Immature natural killer cell (primary cell): ENCODE measurements at places on chromosomes 4 and X. TPM values are rescaled to one million over a fixed set of nuclear protein-coding genes. Genes with fewer than 3 reads are reported as not detected.

GRCh38 chrX:39958850-39959249 lies 138.9 kb downstream of the BCOR start:
- peaks cover 7% of the 10 kb centered on the region for H3K27me3 ChIP-seq
- H3K36me3 ChIP-seq: no peaks in the 10 kb centered on the region

STIM2 gene
- 19.1 TPM for polyA plus RNA-seq

- DNase-seq: no peak
- H3K27me3 ChIP-seq: peaks cover 5% of the 10 kb centered on the region
- H3K4me3 ChIP-seq: no peak overlapping the region
- H3K36me3 ChIP-seq: no peaks in the 10 kb centered on the region
- H3K27ac ChIP-seq: no peak overlapping the region
- peaks cover 9% of the 10 kb centered on the region for H3K4me1 ChIP-seq
These were observed 115.5 kb downstream of the DCTD start for GRCh38 chr4:182801636-182802035.

KLHL13 gene
- polyA plus RNA-seq: 2.6 TPM

- no peak for DNase-seq
- H3K4me1 ChIP-seq: no peaks in the 10 kb centered on the region
- peaks cover 2% of the 10 kb centered on the region for H3K27me3 ChIP-seq
- peaks cover 4% of the 10 kb centered on the region for H3K36me3 ChIP-seq
- H3K4me3 ChIP-seq: no peak overlapping the region
- H3K27ac ChIP-seq: no peak overlapping the region
These were observed 77.6 kb downstream of the CCKAR start for GRCh38 chr4:26412381-26413372.

GRCh38 chr4:139568206-139568955 lies 12.4 kb upstream of the SETD7 start:
- no peak overlapping the region for H3K4me3 ChIP-seq
- peaks cover 4% of the 10 kb centered on the region for H3K27me3 ChIP-seq
- no peaks in the 10 kb centered on the region for H3K4me1 ChIP-seq
- no peak overlapping the region for H3K27ac ChIP-seq
- no peaks in the 10 kb centered on the region for H3K36me3 ChIP-seq

SULT1B1 gene
- 14.9 TPM for polyA plus RNA-seq

DMD gene
- not detected for polyA plus RNA-seq

FAM9C gene
- not detected for polyA plus RNA-seq

GRCh38 chr4:74635074-74635473 lies 159.2 kb downstream of the BTC start:
- H3K4me1 ChIP-seq: peaks cover 9% of the 10 kb centered on the region
- no peak overlapping the region for H3K4me3 ChIP-seq
- H3K27ac ChIP-seq: no peak overlapping the region
- peaks cover 4% of the 10 kb centered on the region for H3K27me3 ChIP-seq
- DNase-seq: no peak

DNA sequence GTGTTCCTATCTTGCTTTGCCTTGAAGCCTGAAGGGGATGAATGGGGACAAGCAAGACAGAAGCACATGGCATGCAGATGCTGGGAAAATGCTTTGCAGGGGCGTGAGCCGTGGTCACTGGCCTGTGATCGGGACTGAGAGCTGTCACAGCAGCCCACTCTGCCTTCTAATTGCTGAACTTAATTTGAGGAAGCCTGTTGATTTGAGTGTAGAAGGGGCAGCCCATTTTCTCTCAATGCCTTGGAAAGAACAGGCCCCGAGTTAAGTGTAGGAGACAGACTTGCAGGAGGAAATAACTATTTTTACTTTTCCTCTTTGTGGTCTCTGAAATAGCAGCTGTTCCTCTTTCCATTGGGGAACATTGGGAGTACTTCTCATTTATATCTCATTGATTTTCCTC lies 26.1 kb upstream of the TBC1D1 start:
- no peak overlapping the region for H3K4me3 ChIP-seq
- no peaks in the 10 kb centered on the region for H3K27me3 ChIP-seq
- peaks cover 31% of the 10 kb centered on the region for H3K36me3 ChIP-seq

AGTR2 gene
- not detected for polyA plus RNA-seq

DNA sequence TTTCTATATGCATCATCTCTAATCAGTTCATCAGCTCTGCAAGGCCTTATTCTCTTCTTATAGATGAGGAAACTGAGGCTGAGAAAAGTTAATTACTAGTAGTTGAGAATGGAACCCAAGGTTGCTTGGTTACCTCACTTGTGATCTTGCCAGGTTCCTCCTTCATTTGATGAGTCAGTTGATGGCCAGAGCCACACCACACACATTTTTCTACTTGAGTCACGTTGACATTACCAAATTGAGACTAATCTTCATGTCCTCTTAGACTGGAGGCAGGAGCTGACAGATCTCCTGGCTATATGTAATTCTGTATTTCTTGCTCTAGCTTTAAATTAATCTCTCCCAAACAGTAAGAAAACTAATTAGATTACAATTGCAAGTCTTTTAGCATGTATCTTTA lies 428.4 kb downstream of the AFF2 start:
- no peaks in the 10 kb centered on the region for H3K27me3 ChIP-seq
- no peak overlapping the region for H3K4me3 ChIP-seq
- no peak for DNase-seq
- H3K36me3 ChIP-seq: no peaks in the 10 kb centered on the region
- H3K4me1 ChIP-seq: no peaks in the 10 kb centered on the region

SH3RF1 gene
- 1.1 TPM for polyA plus RNA-seq

- no peaks in the 10 kb centered on the region for H3K27me3 ChIP-seq
- no peaks in the 10 kb centered on the region for H3K36me3 ChIP-seq
- H3K4me3 ChIP-seq: no peak overlapping the region
- no peaks in the 10 kb centered on the region for H3K4me1 ChIP-seq
- no peak overlapping the region for H3K27ac ChIP-seq
These were observed 46.0 kb downstream of the UGT2A3 start for GRCh38 chr4:68905598-68905938.

DNA sequence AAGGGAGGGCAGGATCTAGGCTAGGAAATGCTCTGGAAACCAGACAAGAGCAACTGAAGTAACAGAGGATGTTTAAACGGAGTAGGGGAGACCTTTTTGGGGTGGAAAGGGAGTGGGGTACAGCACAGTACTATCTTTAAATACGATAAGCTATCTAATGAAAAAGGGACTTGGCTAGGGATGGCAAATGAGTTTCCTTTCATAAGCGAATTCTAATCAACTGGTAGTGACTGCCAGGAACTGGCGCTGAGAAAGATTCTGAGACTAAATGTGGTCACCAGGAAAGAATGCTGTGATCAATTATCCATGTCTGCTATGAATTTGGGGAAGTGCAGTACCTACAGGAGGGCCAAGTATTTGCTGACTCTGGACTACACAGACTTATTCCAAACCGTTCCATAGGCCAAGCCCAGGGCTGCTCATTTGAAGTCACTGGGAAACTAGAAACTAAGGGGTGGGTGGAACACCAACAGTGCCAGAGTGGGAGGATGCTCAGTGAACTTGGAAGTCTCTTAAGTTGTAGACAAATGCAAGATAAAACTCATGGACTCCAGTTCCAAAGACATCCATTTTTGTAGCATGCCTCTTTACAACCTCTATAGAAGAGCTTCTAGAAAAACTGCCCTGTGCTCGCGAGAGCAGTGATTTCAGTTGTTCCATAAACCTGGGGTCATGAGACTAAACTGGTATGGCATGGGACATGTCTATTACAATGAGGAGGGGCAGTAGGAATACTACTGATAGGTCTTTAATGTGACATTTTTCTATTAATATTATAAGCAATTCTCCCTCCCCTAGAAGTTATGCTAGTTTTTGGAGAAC lies 2.0 kb downstream of the TRAPPC2 start:
- H3K27ac ChIP-seq: peak overlapping the region; percentile 99
- peaks cover 94% of the 10 kb centered on the region for H3K4me1 ChIP-seq
- no peak for DNase-seq
- peak overlapping the region; percentile 98 for H3K4me3 ChIP-seq

DNA sequence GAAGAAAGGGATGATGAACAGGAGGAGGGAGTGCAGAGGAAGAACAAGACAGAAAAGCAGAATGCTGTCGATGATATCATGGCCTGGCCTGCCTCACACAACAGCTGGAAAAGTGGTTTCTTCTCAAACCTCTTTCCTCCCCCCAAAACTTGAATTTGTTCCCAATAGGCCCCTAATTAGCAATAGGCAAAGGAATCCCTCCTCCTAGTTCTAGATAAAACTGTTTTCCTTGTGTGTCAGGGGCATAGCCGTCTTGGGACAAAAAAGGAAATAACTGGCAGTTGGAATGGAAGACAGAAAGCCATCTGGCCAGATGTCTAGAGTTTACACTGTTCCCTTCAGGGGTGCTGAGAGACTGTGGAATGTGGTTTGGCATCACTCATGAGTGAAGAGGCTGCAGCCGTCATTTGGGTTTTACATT lies 177.8 kb upstream of the C1QTNF7 start:
- peaks cover 2% of the 10 kb centered on the region for H3K27me3 ChIP-seq
- H3K4me1 ChIP-seq: no peaks in the 10 kb centered on the region
- no peak overlapping the region for H3K27ac ChIP-seq
- no peak overlapping the region for H3K4me3 ChIP-seq

DNA sequence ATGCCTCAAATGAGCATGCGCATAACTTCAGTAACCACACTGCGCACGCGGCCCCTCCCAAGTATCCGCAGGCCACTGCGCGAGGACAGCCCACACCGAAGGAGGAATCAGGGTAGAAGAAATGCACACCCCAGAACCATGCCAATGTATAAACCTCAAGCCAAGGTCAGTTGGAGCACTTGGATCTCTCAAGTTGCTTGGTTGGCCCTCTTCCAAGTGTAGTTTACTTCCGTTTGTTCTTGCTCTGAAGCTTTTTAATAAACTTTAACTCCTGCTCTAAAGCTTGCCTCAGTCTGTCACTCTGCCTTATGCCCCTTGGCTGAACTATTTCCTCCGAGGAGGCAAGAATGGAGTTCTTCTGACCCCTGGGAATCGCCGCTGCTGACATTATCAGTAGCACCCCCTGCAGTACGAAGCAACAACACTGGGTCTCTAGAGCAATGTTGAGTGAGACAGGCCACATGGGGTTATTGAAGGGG lies 22.0 kb upstream of the SPINK2 start:
- no peak overlapping the region for H3K27ac ChIP-seq
- H3K36me3 ChIP-seq: no peaks in the 10 kb centered on the region

TLR3 gene
- polyA plus RNA-seq: 2.5 TPM

DNA sequence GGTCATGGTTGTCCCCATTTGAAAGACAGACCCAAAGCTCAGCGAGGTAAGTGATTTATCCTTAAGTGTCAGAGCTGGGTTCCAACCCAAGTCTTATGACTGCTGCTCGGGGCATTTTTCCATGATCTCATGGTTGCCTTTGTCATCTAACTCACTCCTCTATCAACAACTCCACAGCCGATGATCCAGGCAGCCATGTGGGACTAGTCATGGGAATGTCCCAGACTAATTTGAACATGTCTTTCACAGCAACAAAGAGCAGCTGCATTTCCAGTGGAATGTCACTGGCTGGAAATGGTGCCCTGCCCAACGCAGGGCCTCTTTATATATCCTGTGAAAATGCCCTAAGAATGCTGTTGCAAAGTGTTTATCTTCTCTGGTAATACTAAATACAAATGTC lies 284.8 kb upstream of the PPARGC1A start:
- DNase-seq: no peak
- no peaks in the 10 kb centered on the region for H3K4me1 ChIP-seq
- H3K27me3 ChIP-seq: peaks cover 9% of the 10 kb centered on the region
- H3K27ac ChIP-seq: no peak overlapping the region
- no peak overlapping the region for H3K4me3 ChIP-seq

GRCh38 chr4:154779362-154779947 lies 1.6 kb upstream of the RBM46 start:
- no peaks in the 10 kb centered on the region for H3K4me1 ChIP-seq
- no peak for DNase-seq
- H3K27ac ChIP-seq: no peak overlapping the region
- H3K4me3 ChIP-seq: no peak overlapping the region

SMIM43 gene
- polyA plus RNA-seq: not detected

DNA sequence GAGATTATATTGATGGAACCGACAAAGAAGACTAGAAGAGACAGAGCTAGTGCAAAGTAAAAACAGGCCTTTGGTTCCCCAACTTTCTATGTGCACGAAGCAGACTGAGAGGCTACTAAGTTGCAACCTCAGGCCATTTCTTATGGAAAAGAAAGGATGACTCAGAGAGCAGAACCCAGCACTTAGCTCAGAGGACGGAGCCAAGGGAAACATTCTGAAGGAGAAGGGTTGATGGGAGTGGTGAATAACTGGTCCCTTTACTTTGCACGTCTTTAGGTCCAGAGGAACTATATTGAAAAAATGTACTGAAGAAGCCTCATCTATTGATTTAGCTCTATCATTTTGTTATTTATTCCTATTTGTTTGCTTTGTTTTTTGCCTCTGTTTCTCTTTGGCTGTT lies 182.1 kb downstream of the CPE start:
- no peaks in the 10 kb centered on the region for H3K27me3 ChIP-seq
- no peak overlapping the region for H3K27ac ChIP-seq
- H3K36me3 ChIP-seq: no peaks in the 10 kb centered on the region
- no peaks in the 10 kb centered on the region for H3K4me1 ChIP-seq

GRCh38 chr4:109996526-109996925 lies 83.8 kb downstream of the EGF start:
- H3K4me3 ChIP-seq: no peak overlapping the region
- H3K27ac ChIP-seq: no peak overlapping the region
- no peaks in the 10 kb centered on the region for H3K4me1 ChIP-seq
- DNase-seq: no peak
- no peaks in the 10 kb centered on the region for H3K27me3 ChIP-seq

GRCh38 chrX:105495376-105495775 lies 274.9 kb upstream of the TEX13A start:
- no peaks in the 10 kb centered on the region for H3K4me1 ChIP-seq
- H3K4me3 ChIP-seq: no peak overlapping the region
- no peak for DNase-seq
- H3K36me3 ChIP-seq: no peaks in the 10 kb centered on the region
- no peaks in the 10 kb centered on the region for H3K27me3 ChIP-seq
- H3K27ac ChIP-seq: no peak overlapping the region

THAP6 gene
- polyA plus RNA-seq: 10.3 TPM

YIPF7 gene
- not detected for polyA plus RNA-seq

- no peaks in the 10 kb centered on the region for H3K36me3 ChIP-seq
- no peak for DNase-seq
- H3K27ac ChIP-seq: no peak overlapping the region
- H3K27me3 ChIP-seq: peaks cover 1% of the 10 kb centered on the region
These were observed 17.3 kb upstream of the FMR1 start for GRCh38 chrX:147894366-147894963.

- H3K27me3 ChIP-seq: peaks cover 13% of the 10 kb centered on the region
- H3K27ac ChIP-seq: no peak within 1 kb of the TSS
- H3K36me3 ChIP-seq: no peaks in the 10 kb centered on the region
- no peak for DNase-seq
These were observed at the start of gene ANXA3 for GRCh38 chr4:78551420-78552351. ANXA3 (plus strand) TSS chr4:78551770; CDS start chr4:78554474, 2,704 bp downstream.

DNA sequence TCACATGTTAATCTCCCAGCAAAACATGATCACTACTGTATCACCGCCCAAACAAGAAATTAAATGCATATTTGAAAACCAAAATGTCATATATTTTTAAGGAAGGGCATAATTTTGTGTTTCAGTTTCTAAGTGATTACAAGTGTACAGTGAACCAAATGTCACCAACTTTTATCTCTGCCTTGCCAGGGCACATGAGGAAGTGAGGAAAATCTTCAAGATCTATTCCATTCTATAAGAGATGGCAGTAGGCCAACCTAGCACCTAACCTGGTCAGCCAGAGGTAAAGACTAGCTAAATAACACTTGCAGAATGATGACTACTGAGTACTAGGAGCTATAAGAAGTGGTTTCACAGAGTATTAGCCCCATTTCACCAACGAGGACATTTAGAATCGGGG lies 107.2 kb downstream of the ATP11C start:
- DNase-seq: no peak
- H3K36me3 ChIP-seq: no peaks in the 10 kb centered on the region
- no peak overlapping the region for H3K27ac ChIP-seq
- H3K4me3 ChIP-seq: no peak overlapping the region
- H3K4me1 ChIP-seq: peaks cover 9% of the 10 kb centered on the region

- H3K27me3 ChIP-seq: peaks cover 4% of the 10 kb centered on the region
- H3K36me3 ChIP-seq: peaks cover 3% of the 10 kb centered on the region
- H3K4me1 ChIP-seq: peaks cover 77% of the 10 kb centered on the region
- H3K4me3 ChIP-seq: peak overlapping the region; percentile 98
- DNase-seq: peak; percentile 41
These were observed 728 bp downstream of the UBA6 start for GRCh38 chr4:67700116-67700737.
